ENCODE measurements at places on chromosomes 4 and X. TPM values are rescaled to one million over a fixed set of nuclear protein-coding genes. Genes with fewer than 3 reads are reported as not detected.

The GAGE12E gene
- polyA plus RNA-seq, result not detected

The XG gene
- polyA plus RNA-seq, result 0.08 TPM

The MXRA5 gene
- 2.3 TPM for polyA plus RNA-seq

The PNCK gene
- polyA plus RNA-seq, result 1.5 TPM

The VCX3A gene
- 0.10 TPM for polyA plus RNA-seq

The RLIM gene
- polyA plus RNA-seq, result 10.3 TPM

The PSAPL1 gene
- not detected for polyA plus RNA-seq

The REST gene
- polyA plus RNA-seq, result 5.6 TPM

The MAGEA10 gene
- polyA plus RNA-seq, result not detected

The TRIM75 gene
- polyA plus RNA-seq, result not detected

The TMPRSS11A gene
- polyA plus RNA-seq, result not detected

The AKAP14 gene
- polyA plus RNA-seq, result not detected

The ADAM29 gene
- not detected for polyA plus RNA-seq

Data from adipose tissue (tissue), 3 donors.